CD4-positive, alpha-beta T cell treated with Interleukin-6 at 100 ng/mL for 8 hours (primary cell): ENCODE measurements at places on chromosomes 5 and 9.

DNA sequence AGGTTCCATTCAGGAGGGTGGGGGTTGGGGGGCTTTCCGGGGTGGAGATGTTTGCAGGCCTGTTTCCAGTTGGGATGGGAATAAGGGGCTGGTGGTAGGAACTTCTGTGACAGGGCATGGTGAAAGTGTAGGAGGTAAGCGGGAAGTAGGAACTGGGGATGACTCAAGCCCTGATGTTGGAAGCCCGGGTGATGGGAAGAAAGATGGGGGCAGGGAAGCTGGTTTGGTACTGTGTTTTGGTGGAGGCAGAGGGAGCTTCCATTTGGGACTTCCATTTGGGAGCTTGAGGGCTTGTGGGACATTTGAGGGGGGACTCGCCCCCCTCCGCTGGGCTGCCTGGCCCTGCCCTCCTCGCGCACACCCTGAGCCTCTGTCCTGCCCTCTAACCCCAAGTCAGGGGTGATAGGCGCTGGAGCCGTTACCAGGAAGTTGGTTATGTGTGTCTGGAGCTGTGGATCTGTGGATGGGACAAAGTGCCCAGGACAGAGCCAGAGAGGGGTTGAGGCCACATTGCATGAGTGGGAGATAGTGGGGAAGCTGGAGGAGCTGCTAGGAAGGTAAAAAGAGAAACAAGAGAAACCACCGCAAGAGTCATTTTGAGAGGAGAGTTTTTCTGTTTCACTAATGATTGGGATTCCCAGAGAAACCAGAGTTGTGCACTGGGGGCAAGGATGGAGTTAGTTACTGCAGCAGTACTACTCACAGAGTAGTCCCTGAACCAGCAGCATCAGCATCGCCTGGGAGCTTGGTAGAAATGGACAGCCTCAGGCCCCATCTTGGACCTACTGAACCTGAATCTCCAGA, 6.6 kb downstream of the RGS14 start:
- DNase-seq = no peak

GRCh38 chr5:96142786-96143434, 181.3 kb upstream of the ELL2 start:
- no peak for DNase-seq

GRCh38 chr9:70607926-70608325, 193.5 kb upstream of the KLF9 start:
- no peak for DNase-seq

GRCh38 chr9:94498801-94499453, 56.0 kb upstream of the PCAT7 start:
- no peak for DNase-seq

DNA sequence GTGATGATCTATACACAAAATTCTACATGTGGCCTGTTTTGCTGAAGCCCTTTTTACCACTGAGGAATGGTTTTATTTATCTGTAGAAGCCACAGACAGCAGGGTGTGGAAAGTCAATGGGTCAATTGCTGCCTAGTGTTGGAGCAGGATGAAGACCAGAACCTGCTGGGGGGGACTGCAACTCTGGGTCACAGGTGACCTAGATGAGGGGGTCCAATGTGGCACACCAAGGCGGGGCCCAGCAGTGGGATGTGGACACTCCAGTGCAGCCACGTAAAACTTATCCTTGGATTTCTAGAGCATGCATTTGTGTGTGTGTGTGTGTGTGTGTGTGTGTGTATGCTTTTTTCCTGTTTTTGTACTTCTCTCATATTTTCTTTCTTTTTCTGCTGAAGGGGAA, 147.5 kb upstream of the PHYKPL start:
- no peak for DNase-seq

DNA sequence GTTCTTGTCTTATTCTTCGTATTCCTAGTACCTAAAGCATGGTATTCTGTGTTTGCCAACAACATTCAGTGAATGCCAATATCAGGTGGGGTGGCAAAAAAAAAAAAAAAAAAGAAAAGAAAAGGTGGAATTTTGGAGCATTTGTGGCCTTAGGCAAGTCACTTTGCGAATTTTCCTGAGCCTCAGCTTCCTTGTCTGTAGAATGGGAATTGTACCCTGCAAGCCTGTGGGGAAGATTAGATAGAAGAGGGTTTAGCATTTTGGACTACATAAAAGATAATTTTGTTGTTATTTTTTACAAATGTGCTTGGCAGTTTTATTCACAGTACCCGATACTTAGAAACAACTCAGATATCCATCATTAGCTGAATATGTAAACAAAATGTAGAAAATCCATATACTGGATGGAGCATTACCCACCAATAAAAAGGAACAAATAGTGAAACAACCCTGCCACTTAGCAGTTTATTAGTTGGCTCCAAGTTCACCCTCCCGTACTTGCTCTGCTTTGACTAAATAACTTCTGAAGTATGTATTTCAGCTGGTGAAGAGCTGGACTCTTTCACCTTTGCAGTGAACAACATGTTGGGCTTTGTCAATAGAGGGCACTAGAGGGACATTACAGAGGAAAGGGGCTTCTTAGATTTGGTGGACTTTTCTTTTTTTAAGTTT, 13.6 kb downstream of the UBE2D2 start:
- DNase-seq = peak; percentile 44

- peak; percentile 1 for DNase-seq
These were observed 10.5 kb downstream of the IRF1 start for GRCh38 chr5:132480042-132480441.

DNA sequence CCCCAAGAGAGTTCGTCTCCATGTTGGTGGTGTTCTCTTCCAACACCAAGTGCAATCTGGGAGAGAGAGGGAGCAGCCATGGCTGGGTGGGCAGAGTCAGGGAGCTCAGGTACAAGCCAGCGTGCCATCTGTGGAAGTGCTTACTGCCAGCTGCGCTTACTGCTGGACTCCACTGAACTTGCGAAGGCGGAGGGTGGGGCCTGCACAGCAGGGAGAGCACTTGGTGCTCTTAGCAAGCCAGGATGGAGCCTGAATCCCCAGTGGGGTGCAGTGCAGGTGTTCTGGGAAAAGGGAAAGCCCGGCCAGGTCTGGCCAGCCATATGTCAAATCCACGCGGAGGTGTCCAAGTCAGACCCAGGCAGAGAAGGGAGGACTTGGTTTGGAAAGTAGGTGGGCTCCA, 142.0 kb downstream of the FANCC start:
- DNase-seq = no peak

DNA sequence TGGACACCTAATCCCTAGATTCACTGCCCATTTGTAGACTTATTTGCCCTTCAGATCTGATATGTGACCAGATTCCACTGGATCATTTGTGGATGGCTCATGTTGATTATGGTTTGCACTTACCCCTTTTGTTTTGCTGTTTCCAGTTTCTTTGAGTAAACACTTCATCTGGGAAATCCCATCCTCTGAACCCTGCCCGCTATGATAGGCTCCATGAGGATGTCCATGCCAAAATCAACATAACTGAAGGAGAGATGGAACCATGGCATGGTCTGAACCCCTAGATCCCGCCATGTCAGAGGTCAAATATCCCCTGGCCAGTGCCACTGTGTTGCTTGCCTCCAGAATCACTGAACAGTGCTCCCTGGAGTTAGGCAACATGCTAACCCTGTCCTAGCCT, 11.7 kb upstream of the FEM1C start:
- DNase-seq = no peak

- no peak for DNase-seq
These were observed 723 bp downstream of the PPP1R26 start for GRCh38 chr9:135480071-135480939.

GRCh38 chr5:133412661-133413060, 199.7 kb downstream of the FSTL4 start:
- no peak for DNase-seq

DNA sequence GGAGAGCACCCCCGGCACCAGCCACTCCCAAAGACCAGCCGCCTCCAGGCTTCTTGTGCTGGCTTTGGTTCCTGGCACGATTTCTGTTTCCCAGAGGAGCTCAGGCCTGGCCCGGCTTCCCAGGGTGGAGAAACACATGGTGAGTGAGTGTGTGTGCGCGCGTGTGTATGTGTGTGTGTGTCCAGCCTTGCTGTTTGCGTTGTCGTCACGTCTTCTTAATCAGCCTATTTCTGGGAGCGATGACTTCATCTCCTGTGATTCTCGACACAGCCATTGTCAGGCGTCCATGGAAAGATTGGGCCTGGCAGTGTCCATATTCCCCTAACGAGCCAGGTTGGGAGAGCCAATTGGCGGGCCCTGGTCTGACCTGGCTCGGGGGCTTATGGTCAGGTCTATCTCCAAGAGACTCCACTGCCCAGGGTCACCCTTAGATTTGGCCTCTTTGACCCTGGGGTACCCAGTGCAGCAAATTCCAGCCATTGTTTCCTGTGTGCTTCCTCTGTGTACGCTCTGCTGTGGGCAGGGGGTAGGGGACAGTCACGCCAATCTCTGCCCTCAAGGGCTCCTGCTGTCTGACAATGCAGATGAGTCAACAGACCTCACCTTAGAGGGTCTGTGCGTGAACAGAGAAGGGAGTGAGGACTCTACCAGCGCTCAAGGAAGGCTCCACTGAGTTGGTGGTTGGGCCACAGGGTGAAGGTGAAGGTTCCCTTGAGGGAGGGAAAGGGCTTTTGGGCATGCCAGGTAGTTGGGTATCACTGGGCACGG, 73.8 kb downstream of the DAB2IP start:
- DNase-seq = no peak

DNA sequence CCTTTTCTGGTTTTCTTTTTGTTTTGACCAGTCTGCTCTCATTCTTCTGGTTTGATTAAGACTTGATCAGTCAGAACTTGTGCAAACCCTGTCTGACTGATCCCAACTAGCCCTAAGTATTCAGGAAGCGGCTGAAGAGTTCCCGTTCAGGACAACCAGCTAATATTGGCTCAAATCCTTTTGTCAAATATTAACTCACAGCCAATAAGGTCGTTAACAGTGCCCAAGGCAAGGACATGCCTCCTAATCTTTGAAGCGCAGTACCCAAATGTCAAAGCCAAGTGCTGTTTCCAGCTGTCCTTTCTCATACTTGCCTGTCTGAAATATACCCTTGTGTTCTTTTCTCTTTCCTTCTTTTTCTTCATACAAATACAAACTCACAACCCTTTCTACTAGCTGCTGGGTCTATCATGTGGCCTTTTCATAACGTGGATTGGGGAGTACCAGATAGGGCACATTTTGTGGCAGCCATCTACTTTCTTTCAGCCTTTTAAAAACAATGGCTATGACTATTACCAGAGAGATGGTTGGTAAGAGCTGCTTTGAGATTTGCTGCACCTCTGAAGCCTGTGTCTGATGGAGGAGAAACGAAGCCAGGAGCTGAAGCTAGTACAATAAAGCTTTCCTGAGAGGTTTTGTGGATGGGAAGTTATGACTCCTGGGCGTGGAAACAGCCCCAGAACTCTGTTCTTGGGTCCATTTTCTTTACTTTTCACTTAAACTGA, 266.4 kb upstream of the ZNF608 start:
- DNase-seq = no peak

GRCh38 chr9:70435948-70436347, 21.5 kb upstream of the KLF9 start:
- DNase-seq = no peak

GRCh38 chr5:170296935-170297588, 515 bp downstream of the LCP2 start:
- no peak for DNase-seq

GRCh38 chr5:61167382-61167781, 5.1 kb upstream of the SMIM15 start:
- no peak for DNase-seq

- no peak for DNase-seq
These were observed 470.7 kb upstream of the GRIN3A start for GRCh38 chr9:102209176-102209575.

DNA sequence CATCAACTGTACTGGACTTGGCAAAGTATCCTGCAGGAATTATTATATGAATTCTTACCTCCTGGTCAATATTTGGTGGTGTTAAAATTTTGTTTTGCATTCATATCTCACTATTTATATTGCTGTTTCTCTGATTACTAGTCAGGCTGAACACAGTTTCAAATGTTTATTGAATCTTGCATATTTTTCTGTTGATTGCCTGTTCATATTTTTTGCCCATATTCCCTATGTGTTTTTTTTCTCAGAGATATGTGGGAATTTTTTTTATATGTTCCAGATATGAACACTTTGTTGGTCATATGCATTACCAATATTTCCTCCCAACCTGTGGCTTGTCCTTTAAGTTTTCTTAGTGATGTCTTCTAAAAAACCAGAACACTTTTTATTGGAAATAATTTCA, 148.9 kb upstream of the GRHPR start:
- DNase-seq = no peak

GRCh38 chr5:59460368-59461153, 433.0 kb downstream of the PDE4D start:
- no peak for DNase-seq

DNA sequence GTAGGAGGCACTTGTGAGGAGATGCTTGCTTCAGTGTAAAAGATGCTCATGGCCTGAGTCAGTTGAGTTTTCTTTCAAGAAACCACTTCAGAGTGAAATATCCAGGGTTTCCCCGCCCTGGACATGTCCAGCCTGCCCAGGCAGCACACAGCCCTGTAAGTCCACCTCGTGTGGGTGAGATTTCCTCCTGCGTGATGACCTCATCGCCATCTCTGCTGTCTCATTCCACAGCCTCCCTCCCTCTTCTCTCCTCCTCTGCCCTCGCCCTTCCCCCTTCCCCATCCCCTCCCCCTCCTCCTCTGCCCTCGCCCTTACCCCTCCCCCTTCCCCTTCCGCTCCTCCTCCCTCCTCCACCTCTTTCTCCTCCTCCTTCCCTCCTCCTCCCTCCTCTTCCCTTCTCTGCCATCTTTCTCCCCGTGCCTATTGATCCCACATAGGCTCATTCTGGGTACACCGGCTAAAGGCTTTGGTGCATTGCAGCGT, 34.0 kb upstream of the NCS1 start:
- DNase-seq = no peak

DNA sequence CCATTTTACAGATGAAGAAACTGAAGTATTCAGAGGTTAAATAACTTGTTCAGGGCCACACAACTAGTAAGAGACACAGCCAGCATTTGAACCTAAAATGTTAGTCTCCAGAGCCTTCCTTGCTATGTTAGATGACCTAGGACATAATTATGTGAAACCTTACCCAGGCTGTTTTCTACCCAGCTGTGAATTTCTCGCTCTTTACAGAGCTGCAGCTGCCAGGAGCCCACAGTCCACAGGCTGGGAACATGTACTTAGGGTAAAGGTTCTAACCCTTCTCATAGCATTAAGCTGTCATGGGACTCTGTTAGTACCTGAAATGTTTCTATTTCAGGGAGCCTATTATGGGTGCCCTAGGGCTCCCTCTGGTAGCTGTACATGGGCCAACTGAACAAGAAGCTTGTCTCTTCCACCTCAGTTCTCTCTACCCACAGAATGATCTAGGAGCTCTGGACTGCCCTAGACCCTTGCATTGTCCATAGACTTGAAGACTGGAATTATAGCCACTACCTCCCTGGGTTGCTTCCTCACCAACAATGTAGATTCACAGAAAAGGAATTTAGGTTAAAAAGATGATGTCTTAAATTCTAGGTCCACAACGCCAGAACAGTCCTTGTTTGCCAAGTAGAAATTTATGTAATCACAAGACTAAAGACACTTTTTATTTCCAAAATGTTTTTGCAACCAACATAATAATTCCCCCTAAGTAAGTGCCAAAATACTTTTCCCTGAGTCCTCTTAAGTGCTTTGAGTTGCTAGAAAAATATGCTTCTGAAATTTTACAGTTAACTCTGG, 262.9 kb downstream of the PIK3R1 start:
- no peak for DNase-seq

- DNase-seq = no peak
These were observed 382.7 kb downstream of the CHSY3 start for GRCh38 chr5:130286971-130287370.

GRCh38 chr5:96256795-96257470, 176.1 kb downstream of the PCSK1 start:
- DNase-seq = no peak
